ENCODE measurements at places on chromosomes 2 and 18.

DNA sequence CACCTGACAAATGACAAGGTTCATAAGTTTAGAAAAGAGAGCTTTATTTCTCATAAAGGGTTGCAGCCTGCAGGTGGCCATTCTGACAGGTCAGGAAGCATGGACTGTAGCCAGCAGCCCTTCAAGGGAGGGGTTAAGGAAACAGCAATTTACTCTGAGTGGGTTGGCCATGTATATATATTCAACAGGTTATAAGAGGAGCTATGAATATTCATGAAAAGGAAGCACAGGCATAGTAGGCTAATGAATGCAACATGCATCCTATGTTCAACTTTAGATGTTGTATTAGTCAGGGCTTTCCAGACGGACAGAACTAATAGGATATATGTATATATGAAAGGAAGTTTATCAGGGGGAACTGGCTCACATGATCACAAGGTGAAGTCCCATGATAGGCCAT is 20.6 kb downstream of the RNU2-63P start:
- no peak for DNase-seq

DNA sequence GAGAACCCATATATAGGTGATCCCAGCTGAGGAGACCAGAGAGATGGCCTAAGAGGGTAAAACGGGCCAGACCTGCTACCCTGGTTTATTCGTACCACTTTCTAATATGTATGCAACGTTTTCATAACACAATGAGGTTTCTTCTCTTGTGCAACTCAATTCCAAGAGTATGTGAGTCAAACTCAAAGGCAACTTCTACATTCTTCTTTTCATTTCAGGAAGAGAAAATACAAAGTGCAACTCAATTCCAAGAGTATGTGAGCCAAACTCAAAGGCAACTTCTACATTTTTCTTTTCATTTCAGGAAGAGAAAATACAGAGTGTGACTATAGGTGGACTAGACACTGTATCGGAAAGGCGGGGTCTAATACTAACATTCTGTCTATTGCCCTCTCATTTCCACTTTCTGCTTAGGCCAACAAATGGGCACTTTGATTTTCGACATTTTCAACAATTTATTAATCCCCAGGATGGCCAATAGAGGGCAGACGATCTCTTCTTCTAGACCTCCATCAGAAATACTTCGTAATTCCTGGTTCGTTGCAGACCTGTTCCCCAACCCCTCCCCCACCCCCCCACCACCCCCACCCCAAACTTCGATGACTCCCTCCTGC is 3.7 kb upstream of the CRIM1 start:
- DNase-seq: peak; percentile 58

- DNase-seq: no peak
Observed at GRCh38 chr2:33133454-33133952, 186.8 kb downstream of the LTBP1 start.

DNA sequence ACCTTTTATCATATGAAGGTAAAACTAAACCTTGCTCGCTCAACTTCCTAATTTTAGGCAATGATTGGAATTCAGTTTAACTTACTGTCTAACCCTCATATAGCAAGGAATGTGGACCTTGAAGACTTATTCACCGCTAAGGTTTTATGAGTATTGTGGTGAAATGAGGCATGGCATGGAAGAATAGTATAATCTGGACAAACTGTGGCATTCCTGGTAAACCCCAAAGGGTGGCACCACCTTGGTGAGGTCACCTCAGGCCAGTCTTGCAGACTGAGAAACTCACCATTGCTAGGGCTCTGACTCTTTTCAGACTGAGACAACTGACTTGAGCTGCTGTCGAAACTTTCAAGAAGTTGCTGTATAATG is 51.1 kb upstream of the EHBP1 start:
- no peak for DNase-seq

- no peak for DNase-seq
Observed at GRCh38 chr2:6301426-6301825, 564.3 kb downstream of the CMPK2 start.

- DNase-seq: no peak
Observed at GRCh38 chr2:19230626-19231025, 127.8 kb downstream of the OSR1 start.

- peak; percentile 68 for DNase-seq
Observed at GRCh38 chr2:34242763-34243123, 643.6 kb upstream of the FAM98A start.

DNA sequence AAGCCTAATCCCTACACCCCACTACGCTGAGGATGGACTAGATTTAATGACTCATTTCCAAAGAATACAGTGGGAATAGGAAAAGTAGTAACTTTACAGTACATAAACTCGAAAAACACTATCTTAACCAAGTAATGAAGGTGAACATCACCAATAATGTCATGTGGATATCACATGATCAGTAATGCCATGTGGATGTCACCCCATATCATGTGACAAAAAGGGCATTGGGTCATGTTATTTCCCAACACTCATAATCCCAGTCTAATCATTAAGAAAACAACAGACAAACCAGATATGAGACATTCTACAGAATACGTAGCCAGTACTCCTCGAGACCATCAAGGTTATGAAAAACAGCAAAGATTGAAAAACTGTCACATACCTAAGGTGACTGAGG is 667.3 kb upstream of the CRIM1 start:
- no peak for DNase-seq

DNA sequence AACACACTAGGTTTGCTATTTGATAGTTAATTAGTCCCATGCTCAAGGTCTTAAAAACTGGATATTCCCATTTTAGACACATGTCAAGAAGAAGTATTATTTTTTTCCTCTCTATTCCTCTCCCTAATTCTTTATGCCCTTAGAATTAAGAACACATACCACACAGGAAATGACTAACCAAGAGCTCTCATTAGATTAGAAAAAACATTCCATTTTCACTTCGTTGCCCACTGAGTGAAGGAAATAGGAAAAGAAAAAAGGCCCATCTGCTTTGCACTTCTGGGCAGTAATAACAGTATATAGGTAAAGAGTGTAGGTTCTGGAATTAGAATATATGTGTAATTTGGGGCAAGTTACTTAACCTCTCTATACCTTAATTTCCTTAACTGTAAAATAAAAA is 26.9 kb downstream of the ACADL start:
- no peak for DNase-seq

- no peak for DNase-seq
Observed at GRCh38 chr2:128450211-128451024, 131.8 kb upstream of the HS6ST1 start.

GRCh38 chr2:172434821-172435605 is 7.6 kb downstream of the ITGA6 start:
- DNase-seq: peak; percentile 84

GRCh38 chr2:137892739-137893138 is 71.5 kb upstream of the HNMT start:
- no peak for DNase-seq

DNA sequence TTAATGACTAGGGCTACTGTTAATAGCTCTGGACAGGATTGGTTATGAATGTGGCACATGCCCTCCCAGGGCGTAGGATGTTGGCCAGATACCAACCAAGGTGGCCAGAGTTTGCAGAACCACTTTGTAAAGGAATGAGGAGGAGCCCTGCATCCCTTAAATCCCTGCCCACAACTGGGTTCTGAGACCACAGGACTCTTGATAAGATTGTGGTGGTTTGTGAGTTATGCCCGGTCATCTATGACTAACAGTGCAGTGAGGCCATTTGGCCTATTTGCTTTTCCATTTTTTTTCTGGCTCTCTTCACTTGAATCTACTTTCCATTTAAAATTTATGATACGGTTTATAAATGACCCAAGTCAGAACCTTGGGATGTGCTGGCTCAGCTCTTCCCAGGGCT is 294.5 kb downstream of the PRKCE start:
- DNase-seq: no peak

DNA sequence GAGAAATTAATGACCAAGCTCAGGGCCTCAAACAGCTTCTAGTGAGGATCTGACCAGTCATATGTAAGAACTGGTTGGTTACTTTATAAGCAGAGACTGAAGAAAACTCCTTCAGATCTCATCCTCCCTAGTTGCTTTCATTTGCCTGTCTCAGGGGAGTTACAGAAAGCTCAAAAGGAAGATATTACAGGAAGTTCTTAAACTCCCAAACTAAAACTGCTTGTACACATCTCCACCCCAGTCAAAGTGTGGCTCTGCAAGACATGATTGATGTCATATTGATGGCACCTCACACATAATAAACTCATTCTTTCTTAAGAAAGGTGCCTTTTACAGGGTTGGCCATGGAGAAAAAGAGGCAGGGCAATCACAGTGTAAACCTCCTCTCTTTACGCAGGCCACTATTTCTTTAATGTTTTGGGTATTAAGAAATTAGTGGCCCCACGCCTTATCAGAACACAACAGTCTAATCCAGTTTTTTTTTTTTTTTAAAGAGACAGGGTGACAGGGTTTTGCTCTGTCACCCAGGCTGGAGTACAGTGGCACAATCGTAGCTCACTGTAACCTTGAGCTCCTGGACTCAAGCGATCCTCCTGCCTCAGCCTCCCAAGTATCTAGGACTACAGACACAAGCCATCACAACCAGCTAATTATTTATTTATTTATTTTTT is 62.6 kb upstream of the STK17B start:
- DNase-seq: peak; percentile 35

DNA sequence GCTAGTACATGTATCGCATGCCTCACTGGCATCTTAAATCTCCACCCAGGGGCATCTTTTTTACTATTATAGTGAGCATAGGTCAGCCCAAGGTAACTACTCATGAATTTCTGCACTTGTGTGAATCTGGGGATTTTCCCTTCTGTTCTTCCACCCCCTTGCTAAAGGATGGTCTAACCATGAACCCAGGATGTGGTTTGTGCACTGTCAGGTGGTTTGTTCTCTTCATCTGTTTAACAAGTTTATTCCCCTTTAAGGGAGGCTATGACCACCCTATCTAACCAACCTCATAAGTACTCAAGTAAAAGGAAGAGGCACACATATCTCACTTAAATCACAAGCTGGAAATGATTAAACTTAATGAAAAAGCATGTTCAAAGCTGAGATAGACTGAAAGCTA is 243.0 kb downstream of the RPRM start:
- DNase-seq: no peak

All from small intestine (tissue), 16 donors.